ENCODE measurements at places on chromosomes 7 and 10.

DNA sequence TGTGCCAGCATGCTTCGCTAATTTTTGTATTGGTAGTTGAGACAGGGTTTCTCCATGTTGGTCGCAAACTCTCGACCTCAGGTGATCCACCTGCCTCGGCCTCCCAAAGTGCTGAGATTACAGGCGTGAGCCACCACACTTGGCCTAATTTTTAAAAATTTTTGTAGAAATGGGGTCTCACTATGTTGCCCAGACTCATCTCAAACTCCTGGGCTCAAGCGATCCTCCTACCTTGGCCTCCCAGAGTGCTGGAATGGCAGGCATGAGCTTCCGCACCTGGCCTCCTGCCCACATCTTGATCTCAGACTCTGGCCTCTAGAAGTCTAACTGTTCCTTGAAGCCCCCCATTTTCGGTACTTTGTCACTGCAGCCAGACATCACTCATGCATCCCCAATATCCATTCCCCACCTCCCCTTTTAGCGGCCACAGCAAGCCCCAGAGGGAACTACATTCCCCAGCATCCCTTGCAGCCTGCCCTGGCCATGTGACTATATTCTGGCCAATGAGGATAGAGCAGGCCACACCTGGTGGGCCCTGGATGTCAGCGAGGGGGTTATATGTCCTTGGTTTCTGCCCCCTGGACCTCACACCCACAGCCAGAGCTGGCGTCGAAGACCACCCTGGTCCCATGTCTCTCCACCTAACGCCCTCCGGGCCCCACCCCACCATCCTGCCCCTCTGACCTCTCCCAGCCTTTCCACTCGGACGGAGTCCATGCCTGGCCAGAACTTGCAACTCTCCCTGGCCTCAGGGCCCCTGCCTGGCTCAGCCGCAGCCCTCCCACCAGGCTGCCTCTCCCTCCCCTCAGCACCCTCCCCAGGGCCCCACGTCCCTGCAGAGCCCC, 33.8 kb downstream of the MICALL2 start:
- DNase-seq = no peak

DNA sequence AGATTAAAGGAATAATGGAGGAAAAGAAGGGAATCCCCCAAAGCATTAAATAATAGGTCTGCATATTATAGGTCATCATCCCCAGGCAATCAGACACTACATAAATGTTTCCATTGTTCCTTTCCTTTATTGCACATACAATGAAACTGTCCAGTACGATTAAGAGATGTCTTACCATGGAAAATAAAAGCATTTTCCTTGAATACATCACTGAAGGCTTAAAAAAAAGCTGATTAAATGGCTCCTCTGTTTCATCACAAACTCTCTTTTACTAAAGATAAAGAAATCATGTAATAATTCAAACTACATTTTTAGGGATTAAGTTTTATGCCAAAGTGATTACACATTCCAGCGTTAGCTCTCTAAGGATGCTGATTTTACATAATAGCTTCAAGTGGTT, 316.0 kb downstream of the AGMO start:
- DNase-seq = no peak

DNA sequence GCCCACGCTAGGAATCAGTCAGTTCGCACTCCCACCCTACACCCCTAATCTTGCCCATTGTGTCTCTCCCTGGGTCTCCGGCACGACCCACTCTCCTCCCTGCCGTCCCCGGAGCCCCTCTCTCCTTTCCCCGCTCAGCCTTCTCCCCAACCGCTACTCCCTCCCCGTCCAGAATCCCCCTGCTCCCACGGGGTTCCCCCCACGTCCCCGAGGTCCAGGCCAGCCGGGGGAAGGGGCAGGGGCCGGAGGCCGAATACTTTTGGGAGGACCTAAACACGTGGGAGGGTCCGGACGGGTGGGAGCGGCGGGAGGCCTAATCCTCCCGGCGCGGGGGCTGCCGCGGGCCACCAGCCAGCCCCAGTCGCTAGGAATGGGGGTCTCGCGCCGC, 560 bp downstream of the RARRES2 start:
- DNase-seq = no peak

- DNase-seq = no peak
These were observed 4.9 kb downstream of the ITIH2 start for GRCh38 chr10:7707858-7708622.

All from activated CD4-positive, alpha-beta T cell treated with anti-CD3 and anti-CD28 coated beads for 4 hours (primary cell).